Stimulated activated naive CD4-positive, alpha-beta T cell treated with Interleukin-2 at 50 U/mL for 16 hours (primary cell): ENCODE measurements at places on chromosomes 2 and 18.

DNA sequence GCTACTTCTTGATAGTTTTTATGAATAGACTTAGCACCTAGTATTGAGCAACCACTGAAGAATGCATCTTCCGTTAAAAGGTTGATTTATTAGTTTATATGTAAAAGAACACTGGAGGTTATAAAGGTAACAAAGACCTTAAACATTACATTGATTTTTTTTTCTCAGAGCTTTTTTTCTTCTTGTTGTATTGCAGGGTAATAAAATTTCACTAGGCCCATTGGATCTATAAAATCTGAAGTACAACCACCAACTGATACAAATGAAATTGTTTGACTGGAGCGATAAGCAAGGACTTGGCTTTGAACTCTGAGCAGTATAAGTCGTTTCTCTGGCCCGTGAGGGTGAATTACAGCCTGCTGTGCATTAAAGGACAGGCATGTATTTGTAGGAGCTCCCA is 344.0 kb downstream of the LRRTM1 start:
- DNase-seq: no peak

DNA sequence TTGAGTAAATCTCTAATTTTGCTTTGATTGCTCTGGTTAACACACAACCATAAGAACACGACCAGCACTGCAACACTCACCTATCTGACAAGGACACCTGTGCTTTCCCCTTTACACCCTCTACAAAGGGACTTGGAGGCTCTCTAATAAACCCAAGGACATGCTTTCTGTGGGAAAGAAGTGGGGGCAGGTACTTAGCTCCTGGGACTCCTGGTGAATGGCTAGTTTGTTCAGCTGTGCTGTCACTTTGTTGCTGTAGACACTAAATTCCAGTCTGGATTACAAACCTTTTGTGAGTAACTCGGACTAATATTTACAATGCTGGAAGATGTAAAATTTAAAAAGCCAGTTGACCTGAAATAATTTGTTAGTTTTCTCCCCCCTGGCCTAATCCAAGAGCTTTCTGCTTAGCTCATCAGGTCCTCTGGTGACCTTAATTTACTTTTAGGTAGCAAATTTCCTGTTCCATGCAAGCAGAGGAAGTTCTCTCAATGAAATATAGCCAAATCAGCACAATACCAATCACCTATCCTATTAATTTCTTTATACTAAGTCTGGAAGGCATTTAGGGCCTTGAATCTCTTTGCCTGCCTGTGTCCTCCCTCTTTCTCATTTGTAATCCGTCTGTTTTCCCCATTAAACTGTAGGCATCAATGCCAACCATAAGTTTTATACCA is 67.5 kb downstream of the PLCL1 start:
- no peak for DNase-seq

- DNase-seq: no peak
Observed at GRCh38 chr2:162734866-162735265, 103.7 kb downstream of the KCNH7 start.

- DNase-seq: no peak
Observed at GRCh38 chr2:120174963-120175581, 48.1 kb downstream of the TMEM185B start.

DNA sequence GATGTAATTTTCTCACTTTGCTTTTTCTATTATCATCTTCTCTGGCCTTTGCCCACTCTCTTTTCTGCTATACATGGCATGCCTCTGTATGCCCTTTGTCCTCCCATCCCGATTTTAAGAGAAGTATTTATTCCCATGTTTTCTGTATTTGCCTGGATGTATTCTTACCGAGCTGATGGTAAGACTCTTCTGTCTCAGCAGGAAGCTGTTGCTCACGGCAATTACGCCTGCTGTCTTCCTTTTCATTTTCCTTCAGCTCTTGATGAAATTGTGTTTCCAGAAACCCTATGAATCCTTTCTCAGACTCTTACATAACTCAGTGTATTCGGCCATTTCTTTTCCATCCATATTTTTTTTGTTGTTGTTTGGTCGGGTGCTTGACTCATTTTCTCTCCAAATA is 121.6 kb downstream of the SP3 start:
- no peak for DNase-seq

GRCh38 chr2:26576565-26577441 is 64.4 kb downstream of the CIB4 start:
- no peak for DNase-seq
